NCI-H345 (cell line): ENCODE measurements at places on chromosomes 16 and 17.
A peak's percentile ranks its signal among the peaks of the same experiment; 100 is the strongest.

DNA sequence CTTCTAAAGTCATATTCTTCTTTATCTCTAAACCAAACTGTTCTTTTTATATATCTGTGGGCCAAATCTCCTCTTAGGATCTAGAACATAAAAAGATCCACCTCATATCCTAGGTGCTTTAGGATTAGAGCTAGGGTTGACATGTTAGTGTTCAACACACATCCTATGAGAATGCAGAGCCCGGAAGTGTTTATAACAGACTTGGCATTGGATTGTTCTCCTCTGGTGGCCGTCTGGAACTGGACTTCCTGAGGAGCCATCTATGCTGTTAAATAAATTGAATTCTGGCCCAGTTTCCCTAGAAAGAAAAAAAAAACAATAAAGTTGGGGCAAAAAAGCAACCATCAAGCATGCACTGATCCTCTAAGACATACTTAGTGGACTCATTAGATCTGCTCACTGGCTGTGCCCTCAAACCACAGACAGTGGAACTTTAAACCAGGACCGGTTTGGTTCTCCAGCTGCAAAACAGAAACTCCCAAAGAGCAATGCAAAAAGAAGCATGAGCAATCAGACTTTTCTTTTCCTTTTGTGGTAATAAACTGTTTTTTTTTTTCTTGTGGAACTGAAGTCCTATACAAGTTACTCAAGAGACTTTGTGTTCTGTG is 182.5 kb downstream of the ZNF18 start:
- DNase-seq, result no peak

GRCh38 chr16:81718637-81719036 is 60.5 kb upstream of the PLCG2 start:
- no peak for DNase-seq

GRCh38 chr16:19555938-19556771 is 652 bp downstream of the VPS35L start:
- peak; percentile 19 for DNase-seq

GRCh38 chr17:43085474-43085873 is 39.7 kb downstream of the BRCA1 start:
- no peak for DNase-seq

DNA sequence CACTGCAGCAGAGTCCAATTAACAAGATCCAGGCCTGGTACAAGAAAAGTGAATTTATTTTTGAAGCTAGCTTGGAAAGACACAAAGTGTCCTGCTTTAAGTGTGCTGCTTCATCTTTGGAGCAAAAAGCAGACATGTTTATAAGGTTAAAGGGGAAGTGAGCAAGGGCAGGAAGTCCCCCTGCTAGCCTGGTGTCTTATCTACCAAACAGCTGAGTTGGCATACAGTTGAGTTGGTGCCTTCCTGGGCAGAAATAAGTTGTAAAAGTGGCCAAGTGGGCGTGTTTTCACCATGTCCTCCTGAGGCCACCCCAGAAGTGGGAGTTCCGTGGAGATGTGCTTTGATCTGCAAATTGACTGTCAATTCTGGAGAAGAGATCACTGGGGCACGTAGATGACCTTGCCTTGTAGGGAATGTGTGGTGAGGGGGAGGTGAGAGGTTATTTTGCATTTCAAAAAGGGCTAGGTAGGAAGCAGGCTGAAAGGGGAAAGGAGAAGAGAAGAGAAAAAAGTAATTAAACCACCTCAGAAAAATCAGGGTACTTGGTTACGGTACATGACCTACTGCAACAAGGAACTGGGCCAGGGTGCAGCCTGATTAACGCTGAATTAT is 38.3 kb upstream of the HSBP1 start:
- no peak for DNase-seq

DNA sequence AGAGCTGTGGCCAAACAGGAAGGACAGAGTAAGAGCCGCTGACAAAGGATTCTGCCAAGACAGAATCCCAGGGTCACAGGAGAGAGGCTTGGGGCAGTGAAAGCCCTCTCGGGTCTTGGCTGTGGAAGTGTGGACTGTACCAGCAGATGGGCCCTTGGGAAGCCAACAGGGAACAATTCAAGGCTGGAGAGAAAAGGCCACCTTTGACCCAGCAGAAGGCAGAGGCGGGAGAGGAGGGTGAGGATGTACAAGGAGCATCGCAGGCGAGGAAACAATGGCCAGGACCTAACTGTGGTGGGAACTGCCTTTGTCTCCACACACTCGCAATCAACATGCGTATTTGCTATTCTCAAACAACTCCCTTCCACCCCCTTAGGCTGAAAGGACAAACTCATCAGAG is 15.7 kb downstream of the CARHSP1 start:
- DNase-seq, result no peak

GRCh38 chr17:50176559-50177357 is 11.0 kb downstream of the SGCA start:
- DNase-seq, result no peak

GRCh38 chr16:4245077-4245791 is 3.4 kb upstream of the SRL start:
- peak; percentile 48 for DNase-seq

DNA sequence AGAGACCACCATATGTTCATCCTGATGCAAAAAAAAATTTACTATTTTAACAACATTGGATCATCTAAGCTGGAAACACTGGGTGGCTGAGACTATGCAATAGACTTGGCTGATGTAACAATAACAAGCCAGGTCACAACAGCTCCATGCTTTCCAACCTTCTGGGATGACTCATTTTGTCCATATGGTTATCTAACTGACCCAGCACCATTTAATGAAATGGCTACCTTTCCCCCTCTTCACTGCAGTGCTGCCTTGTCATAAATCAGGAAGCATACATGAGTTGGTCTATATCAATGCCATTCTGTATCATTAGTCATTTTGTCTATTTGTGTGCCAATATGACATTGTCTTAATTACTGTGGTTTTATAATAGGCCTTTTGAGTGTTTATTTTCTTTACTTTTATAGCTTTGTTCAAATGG is 217.6 kb upstream of the KCNJ16 start:
- no peak for DNase-seq

- no peak for DNase-seq
Measured at GRCh38 chr17:7218166-7218565, 1.5 kb downstream of the DLG4 start.

DNA sequence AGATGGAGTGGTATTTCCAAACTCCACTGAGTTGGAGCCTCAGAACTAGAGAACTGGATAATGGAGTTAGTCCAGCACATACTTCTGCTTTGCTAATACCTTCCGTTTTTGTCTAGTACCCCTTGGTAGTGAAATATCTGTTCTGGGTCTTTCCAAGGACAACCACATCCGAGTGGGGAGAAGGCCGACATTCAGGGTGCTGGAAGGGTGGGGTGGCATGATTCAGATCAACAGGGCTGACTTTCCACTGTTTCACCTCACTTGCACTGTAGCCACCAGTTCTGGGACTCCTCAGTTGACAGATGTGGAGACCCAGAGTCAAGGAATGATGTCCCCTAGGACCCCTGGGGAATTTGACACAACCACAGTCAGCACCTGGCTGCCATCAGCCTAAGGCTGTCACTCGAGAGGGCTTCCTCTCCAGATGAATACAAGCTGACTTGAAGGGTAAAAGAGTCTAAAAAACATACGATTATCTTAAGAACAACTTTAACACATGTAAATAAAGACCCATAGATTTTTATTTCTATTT is 84.8 kb upstream of the HNF1B start:
- no peak for DNase-seq

GRCh38 chr16:9761870-9762269 is 420.4 kb downstream of the GRIN2A start:
- DNase-seq, result no peak

DNA sequence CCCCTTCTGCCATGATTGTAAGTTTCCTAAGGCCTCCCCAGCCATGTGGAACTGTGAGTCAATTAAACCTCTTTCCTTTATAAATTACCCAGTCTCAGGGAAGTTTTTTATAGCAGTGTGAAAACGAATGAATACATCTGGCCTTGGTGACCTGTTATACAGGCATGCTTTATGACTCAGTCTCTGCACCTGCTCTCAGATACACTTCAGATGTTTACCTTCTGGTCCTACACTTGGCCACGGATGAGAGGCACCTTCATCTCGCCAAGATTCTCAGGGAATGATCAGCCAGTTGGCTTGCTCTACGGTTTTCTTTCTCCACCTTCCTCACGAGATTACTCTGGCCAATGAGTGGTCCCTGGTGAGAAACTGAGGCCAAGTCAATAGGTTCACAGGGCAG is 304.7 kb downstream of the CA10 start:
- peak; percentile 63 for DNase-seq

GRCh38 chr17:36702636-36703035 is 101.3 kb downstream of the MRM1 start:
- no peak for DNase-seq

DNA sequence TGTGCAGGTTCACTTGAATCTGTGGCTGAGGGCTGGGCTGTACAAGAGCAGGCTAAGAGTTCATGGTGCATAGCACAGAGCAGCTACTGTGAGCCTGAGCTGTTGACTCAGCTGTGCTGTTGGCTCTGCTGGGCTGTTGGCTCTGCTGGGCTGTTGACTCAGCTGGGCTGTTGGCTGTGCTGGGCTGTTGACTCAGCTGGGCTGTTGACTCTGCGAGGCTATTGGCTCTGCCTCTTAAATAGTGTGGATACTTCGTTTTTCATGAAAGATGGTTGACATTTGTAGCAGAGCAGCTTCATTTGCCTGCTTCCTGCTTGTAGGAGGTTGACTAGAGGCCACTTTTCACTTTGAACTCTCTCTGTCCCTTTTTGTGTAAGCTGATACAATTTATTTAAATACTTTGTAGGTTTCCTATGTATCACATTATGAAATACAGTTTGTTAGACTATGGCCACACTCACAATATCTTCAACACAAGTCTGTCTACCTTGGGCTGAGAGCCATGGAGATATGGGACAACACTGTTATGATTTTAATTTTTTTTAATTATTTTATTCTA is 40.3 kb upstream of the CCNF start:
- peak; percentile 76 for DNase-seq

GRCh38 chr17:49926886-49927285 is 42.1 kb upstream of the DLX4 start:
- DNase-seq, result no peak

DNA sequence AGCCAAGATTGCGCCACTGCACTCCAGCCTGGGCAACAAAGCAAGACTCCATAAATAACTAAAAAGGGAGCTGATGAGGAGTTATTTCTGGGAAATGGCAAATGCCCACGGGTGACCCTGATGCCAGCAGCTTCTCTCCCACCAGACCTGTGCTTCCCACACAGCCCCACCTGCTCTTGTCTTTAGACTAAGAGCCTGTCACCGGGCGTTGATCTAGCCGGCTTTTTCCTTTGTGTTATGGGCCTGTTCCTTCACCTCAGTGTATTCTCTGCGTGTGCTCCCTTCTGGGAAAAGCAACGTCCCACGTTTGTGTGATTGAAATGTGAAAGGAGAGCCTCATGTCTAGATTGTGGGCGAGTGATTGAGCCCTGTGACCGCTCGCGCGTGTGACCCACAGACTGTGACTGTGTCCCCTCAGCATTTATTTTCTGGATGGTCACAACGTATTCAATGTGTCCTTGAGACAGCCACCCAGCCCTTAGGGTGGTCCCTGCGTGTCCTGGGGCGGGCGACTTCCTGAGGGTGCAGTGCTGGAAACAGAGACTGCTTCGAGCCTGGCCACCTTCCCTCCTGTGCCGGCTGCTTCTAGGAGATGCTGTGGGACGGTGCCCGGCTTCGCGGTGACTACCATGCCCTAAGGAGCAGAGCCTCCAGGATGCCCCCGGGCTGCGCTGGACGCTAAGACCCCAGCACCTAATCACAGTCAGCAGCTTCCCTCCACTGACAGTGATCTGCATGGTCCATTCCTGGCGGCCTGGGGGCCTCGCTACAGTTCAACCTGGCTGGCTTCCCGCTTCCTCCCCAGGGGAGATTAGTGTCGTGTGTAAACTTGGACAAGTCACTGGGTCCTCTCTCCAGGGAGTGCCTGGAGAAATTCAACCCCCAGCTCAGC is 7.8 kb upstream of the RNPS1 start:
- no peak for DNase-seq

GRCh38 chr17:79698146-79698846 is 32.4 kb upstream of the ENPP7 start:
- DNase-seq, result peak; percentile 12

- no peak for DNase-seq
Measured at GRCh38 chr16:51989637-51990230, 557.2 kb downstream of the TOX3 start.

- peak; percentile 38 for DNase-seq
Measured at GRCh38 chr16:4613636-4614570, 785 bp downstream of the UBALD1 start.
